ENCODE measurements at places on chromosomes 2 and 18.
A peak's percentile ranks its signal among the peaks of the same experiment; 100 is the strongest.

DNA sequence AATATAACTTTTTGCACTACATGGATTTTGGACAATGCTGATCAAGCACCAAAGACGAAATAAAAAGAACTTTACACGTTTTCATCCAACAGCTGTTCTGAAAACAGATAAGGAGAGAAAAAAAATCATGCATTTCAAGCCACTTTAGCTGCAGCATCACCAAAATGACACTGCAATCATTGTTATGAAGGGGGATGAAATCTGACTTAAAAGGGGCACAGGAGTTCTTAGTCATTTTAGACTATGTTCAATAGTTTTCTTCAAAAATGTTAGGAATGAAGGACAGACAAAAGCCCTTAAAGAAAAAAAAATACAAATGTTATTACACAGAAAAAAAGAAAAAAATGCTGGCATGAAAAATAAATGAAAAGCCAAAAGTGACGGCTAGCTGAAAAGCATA lies 71.2 kb downstream of the CUL3 start:
- no peak for DNase-seq

GRCh38 chr2:117679952-117680351 lies 134.5 kb upstream of the DDX18 start:
- no peak for DNase-seq

- DNase-seq = no peak
Measured at GRCh38 chr2:16767789-16768476, 102.3 kb upstream of the CYRIA start.

DNA sequence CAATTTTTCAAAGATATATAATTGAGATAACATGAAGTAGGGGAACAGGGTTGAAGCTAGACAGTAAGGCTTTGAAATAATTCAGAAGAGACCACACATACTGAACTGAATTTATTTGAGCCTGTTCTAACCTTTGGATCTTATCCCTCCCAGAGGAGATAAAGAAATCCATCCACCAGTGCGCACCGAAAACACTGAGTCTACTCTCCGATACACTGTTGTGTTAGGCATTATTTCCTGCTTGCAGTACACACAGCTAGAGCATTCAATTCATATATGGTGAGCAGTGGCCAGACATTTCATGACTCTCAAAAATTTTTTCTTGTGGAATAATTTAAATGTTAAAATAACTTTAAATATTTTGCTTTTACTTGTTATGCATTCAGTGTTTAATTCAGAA lies 342.7 kb downstream of the GPD2 start:
- DNase-seq = no peak

GRCh38 chr2:8408560-8409460 lies 273.0 kb upstream of the ID2 start:
- DNase-seq = peak; percentile 66

DNA sequence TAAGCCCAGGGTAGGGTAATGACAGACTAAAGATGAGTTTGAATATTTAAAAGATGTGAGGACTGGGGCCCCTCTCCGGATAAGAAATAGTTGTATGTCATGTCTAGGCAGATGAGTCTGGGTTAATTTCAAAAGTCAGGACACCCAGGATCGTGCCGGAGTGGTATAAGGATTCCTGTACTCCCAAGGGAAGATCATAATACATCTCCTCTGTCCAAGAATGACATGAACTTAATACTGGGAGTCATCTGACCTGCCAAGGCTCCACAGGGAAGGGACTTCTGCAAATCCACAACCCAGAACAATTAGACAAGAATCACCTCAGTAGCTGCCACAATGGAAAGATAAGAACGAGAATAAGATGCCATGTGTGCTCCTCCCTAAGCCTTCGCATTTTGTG lies 17.1 kb downstream of the RPRM start:
- no peak for DNase-seq
